ENCODE measurements at places on chromosomes 13 and 19.

GRCh38 chr13:84983321-84983720 is 815.9 kb downstream of the SLITRK6 start:
- DNase-seq, result no peak

GRCh38 chr13:112859817-112860190 is 109.2 kb upstream of the MCF2L start:
- no peak for DNase-seq

DNA sequence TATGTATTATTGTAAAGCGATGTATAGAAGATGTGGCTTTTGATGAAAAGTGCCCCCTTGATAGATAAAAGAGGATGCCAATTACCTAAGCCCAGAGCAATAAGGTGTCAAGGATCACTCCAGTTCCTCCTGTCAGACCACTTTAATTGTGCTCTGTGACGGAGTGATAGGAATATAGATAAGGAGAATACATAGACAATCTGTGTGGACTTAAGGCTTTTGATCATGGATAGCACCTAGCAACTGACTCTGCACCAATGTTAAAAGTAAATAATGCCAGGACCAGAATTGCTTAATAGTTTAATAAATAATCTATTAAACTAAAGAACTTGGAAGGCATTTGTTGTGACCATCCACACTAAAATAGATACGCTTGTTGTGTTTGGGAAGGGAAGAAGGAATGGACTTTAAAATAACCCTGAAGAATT is 390.7 kb upstream of the ARGLU1 start:
- DNase-seq, result no peak

DNA sequence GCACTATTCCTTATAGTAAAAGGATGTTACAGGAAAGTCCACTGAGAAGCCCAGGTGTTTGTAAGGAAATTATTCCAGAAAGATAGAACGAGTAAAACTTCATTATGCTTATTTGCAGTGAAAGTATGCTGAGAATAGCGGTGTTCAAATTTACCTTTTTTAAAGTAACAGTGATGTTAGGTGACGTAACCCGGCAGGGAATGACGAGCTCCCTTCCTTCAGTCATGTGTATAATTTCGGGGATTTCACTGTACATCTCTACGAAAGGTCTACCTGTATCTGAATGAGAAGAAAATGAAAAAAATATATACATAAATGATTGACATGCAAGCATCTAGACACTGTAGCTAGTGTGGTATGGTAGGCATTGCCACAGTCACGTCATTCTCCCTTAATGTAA is 56.9 kb downstream of the FLT1 start:
- no peak for DNase-seq

DNA sequence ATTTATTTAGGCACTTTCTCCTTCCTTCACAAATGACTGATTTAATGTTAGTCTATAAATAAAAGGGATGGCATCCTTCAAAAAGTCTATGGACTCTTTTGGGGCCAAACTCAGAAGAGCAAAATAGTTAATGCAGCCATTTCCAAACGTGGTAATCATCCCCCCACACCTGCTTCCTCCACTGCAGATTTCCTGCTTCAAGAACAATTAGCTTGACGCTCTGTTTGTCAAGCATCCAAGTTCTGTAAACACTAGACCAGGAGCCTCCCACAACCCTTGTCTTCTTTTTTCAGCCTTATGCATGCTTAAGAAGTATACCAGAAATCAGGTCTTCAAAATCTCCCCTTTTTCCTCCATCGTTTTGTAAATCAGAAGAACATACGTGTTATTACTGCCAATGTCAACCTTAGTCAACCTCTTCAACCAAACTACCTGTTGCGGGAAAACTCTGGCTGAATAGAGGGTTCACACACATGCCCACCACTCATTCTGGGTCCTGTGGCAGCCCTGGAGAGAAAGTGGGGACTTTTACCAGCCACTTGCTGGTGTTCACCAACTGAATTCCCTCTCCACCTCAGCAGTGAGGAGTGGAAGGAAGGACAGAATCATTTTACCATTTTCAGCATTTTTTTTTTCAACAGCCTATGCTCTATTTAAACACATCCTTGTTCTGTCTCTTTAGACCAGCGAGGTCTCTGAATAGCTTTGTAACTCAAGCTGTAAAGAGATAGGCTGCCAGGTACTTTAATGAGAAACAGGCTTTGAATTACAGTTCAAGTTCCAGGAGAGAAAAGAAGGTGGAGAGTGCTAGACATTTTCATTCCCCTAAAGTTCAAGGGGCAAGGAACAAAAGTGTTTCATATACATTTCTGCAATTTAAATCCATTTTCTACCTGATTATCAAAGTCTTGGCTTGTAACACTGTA is 39.1 kb downstream of the EFNB2 start:
- DNase-seq, result no peak

GRCh38 chr13:98972059-98972458 is 5.8 kb downstream of the DOCK9 start:
- no peak for DNase-seq

DNA sequence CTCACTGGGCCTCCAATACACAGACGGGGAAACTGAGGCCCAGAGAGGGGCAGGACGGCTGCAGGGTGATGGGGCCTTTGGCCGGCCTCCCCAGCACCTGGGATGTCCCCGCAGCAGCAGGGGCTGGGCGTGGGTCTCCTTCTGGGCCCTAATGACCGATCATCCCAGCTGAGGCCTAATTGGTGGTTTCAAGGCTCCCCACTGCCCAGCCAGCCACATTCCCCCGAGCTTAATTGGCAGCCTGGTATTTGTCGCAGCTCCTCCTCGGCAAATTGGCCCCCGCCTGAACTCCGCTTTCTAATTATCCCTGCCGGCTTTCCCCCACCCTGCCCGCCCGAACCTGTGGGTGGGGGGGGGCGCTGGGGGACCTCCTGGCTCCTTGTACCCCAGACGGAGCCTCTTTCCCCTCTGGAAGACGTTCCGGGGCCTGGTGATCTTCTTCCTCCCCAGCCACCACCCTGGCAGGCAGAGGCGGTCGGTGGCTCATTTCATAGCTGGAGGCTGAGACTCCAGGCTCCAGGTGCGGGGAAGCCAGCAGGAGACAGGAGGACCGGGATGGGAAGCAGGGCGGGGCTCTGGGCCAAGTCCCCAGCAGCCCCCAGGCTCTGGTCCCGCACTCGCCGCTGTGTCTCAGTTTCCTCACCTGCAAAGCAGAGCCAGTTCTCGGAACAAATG is 27.2 kb upstream of the WDR18 start:
- DNase-seq, result no peak

DNA sequence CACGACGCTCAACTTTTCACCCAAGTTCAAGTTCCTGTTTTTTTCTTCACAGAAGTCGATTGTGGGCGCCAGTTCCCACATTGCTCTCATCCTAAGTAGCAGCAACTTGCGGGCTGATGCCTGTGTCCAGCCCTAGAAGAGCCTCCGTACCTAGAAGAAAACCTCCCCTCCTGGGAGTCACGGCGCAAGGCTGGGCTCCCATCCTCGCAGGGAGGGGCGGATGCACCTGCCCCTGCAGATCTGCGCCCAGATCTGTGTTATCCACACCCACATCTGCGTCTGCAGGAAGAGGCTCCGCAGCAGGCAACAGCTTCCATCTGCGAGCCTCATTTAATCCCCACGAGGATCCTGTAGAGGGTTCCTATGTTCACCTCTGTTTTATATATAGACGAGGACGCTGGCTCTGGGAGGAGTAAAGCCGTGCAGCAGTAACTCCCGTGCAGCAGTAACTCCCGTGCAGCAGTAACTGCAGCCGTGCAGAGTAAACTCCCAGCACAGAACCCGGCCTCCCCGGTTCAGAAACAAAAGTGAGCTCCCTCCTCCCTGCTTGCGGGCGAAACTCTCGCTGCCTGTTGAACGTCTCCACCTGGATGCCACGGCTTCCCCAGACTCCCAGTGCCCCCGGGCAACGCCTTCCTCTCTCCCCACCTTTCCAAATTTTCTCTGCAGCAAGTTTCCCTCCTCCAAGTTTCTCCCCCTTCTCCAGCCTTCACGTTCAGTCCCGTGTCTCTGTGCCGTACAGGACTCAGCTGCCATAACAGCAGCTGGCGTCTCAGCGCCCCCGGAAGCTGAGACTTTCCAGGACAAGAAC is 23.5 kb upstream of the LAIR1 start:
- DNase-seq, result peak; percentile 18

- no peak for DNase-seq
Measured at GRCh38 chr19:49976496-49976895, 15.5 kb upstream of the SIGLEC11 start.

DNA sequence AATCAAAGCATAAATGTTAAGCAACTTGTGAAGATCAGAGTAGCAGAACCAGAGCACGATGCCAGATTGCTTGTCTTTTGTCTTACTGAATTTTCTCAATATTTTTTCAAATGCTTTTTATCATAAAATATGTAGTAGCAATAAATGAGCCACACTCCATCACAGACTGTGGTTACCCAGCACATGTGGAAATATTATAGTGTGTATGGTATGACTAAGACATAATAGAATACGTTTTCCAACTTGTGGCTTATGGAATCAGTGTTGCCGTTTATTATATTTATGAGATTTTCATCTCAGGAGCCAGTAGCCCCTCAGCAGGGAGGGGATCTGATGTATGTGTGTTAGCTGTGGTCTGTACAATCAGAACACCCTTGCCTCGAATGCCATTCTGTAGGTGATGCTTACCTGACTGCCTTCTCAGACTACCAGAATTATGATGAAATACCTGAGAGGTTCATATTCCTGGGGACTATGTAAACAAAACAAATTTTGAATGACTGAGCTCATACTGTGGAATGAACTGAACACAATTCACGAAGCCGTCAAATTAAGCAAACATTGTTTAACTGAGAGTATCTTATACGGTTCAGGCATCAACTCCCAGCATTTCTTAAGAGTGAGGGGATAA is 1.9 kb downstream of the SCEL start:
- no peak for DNase-seq

DNA sequence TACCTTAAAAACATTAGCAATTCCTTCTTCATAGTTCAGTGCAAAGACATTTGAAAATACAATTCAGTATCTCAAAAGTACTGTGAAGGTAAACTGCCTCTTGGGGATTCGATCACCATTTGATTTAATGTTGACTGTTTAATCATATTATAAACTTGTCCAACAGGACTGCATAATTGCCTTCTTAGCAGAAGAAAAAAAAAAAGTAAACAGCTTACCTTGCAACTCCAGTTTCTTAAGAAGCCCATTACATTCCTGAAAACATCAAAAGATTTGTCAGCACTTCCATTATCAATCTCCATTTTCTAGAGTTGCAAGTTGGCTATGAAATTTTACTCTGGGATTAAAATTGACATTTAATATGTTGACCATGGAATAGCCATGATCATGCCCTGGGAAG is 1154.6 kb downstream of the OLFM4 start:
- no peak for DNase-seq

GRCh38 chr19:41821003-41821735 is 23.3 kb downstream of the LYPD4 start:
- DNase-seq, result no peak

DNA sequence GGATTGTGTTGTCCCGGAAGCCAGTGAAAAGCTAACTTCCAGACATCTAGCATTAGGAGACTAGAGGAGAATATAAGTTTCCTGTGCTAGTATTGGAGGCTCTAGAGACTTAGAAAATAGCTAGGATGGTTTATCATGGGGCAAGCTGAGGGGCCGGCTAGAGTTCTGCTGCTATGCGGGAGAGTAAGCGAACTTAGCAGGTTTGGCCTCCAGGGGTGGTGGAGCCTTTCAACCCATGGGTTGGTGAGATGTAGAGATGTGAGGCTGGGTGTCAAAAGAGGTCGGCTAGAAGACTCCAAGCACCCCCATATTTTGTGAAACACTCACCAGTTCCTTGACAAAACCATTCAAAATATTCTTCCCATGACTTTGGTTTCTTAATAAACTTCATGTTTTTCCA is 4.4 kb downstream of the SULT2A1 start:
- no peak for DNase-seq

DNA sequence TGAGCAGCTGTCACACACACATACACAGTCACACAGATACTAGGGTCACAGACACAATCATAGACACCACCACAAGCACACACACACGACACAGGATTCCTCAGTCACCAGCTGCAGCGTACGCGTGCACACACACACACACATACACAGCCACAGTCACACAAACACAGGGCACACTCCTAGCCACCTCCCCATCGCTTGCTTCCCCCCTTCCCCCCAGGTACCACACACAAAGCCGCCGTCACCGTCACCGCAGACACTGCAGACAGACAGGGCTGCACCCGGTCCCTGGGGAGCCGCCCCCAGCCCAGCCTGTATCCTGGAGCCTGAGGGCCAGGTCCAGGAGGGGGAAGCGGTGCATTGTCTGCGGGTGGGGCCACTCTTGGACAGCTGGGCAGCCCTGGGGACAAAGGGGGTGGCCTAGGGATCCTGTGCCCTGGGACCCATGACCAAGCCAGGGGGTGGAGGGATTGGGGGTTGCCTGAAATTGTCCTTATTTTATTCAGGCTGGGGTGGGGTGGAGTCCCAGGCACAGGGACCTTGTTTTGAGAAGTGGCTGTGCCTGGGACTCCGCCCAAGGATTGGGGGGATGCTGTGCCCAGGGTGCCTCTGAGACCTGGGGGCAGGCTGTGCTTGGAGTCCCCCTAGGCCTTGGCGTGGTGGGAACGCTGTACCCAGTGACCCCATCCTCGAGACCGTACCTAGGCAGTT is 957 bp downstream of the NUMBL start:
- DNase-seq, result no peak

- no peak for DNase-seq
Measured at GRCh38 chr13:88005188-88005587, 334.0 kb downstream of the SLITRK5 start.

- no peak for DNase-seq
Measured at GRCh38 chr19:56748378-56748777, 76.8 kb upstream of the ZNF835 start.

GRCh38 chr13:20016649-20017364 is 58.3 kb downstream of the ZMYM2 start:
- no peak for DNase-seq

- DNase-seq, result no peak
Measured at GRCh38 chr19:49241769-49242168, 83.2 kb downstream of the SLC6A16 start.

GRCh38 chr19:48102870-48103751 is 7.5 kb downstream of the PLA2G4C start:
- DNase-seq, result no peak

GRCh38 chr13:45594764-45595163 is 20.8 kb downstream of the ERICH6B start:
- no peak for DNase-seq

DNA sequence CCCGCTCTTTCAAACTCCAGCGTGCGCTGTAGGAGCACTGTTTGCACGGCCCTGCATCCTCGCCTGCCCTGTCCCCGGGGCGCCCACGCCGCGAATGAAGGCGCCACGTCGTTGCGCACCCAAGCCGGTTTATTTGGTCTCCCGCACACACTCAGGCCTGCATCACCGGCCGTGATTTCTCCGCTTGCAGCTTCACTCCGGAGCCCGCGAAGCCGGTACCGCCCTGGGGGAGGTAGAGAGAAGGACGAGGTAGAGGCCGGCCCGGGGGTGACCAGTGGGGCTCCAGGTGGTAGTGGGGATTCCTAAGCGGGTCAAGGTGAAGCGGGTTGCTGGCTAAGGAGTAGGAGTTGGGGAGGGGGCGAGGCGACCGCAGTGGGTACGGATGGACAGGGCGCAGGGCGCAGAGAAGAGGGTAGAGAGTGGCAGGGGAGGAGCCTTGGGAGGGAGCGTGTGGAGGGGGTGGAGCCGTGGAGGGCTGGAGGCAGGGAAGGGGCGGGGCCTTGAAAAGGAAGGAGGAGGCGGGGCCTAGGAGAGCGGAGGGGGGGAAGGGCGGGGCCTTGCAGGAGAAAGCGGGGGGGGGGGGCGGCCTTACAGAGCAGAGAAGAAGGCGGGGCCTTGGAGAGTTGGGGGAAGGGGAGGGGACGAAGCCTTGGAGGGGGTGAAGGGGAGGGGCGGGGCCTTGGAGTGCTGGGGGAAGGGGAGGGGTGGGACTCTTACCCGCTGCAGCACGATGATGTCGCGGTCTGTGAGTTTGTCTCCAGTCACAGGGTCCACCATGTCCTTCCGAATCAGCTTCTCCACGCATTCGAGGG is 24.6 kb downstream of the NOSIP start:
- peak; percentile 68 for DNase-seq

Measured in stimulated activated CD4-positive, alpha-beta T cell treated with anti-CD3 and anti-CD28 coated beads, Interleukin-15, amount 100 ng/mL, for 1 hour (primary cell).